ENCODE measurements at places on chromosomes 13 and 19.

DNA sequence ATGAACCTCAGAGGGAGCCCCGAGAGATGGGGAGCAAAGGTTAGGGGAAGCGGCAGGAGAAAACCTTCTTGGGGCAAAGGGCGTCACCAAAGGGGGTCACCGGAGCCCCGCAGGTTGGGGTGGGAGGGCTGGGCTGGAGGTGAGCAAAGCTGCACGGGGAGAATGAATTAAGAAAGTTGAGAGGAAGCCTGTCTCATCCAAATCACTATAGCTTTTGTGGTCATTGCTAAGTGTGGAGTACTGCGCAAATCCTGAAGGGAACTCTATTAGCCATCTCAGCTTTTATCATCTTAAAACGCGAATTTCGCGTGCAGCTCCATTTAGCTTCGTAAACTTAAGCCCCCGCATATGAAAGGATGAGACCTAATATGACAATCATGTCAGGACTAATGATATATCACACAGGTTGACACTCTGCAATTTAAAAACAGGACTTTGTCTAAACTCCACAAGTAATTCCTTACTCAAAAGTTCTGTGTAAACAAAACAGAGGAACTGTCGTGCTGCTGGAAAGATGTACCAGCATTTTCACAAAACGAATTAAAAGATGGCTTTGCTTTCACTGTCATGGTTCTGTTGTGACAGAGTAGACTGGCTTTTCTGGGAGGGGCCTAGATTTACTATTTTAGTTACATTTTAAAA lies 631 bp downstream of the LACC1 start:
- no peak for DNase-seq

GRCh38 chr13:76892488-76892887 lies 6.3 kb upstream of the KCTD12 start:
- no peak for DNase-seq

DNA sequence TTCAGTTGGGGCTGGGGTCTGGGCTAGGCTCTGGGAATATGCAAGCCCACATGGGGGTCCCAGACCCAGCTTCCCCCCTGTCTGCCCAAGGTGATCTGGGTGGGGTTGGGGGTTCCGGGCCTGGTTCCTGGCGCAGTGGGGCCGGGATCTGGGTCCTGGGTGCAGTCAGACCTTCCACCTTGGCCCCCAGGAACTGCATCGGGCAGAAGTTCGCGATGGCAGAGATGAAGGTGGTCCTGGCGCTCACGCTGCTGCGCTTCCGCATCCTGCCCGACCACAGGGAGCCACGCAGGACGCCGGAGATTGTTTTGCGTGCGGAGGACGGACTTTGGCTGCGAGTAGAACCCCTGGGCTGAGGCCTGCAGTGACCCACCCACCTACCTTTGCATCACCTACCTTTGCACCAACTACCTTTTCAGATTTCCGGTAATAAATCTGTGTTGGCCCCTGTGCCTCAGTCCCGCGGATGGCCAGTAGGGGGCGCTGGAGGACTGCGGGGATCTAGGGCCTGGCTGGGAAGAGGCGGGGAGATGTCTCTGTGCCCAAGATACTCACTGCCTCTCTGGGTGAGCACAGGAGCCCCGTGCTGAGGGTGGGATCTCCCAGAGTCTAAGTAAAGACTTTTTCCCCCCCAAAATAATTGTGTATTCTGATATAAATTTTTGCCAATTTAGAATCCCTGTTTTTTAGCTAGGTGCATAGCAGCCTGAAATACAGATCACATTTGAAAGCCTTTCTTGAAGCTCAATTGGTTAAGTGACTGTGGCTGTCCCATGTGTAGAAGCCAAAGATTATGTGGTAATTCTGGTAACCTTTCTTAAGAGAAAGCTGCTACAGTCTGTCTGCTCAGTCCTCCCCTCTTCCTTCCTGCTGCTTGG lies 11.5 kb upstream of the CYP4F3 start:
- DNase-seq, result peak; percentile 53

GRCh38 chr13:110305544-110305943 lies 1.4 kb downstream of the COL4A1 start:
- DNase-seq, result no peak

GRCh38 chr19:18894254-18895037 lies 1.5 kb downstream of the CERS1 start:
- DNase-seq, result peak; percentile 52

DNA sequence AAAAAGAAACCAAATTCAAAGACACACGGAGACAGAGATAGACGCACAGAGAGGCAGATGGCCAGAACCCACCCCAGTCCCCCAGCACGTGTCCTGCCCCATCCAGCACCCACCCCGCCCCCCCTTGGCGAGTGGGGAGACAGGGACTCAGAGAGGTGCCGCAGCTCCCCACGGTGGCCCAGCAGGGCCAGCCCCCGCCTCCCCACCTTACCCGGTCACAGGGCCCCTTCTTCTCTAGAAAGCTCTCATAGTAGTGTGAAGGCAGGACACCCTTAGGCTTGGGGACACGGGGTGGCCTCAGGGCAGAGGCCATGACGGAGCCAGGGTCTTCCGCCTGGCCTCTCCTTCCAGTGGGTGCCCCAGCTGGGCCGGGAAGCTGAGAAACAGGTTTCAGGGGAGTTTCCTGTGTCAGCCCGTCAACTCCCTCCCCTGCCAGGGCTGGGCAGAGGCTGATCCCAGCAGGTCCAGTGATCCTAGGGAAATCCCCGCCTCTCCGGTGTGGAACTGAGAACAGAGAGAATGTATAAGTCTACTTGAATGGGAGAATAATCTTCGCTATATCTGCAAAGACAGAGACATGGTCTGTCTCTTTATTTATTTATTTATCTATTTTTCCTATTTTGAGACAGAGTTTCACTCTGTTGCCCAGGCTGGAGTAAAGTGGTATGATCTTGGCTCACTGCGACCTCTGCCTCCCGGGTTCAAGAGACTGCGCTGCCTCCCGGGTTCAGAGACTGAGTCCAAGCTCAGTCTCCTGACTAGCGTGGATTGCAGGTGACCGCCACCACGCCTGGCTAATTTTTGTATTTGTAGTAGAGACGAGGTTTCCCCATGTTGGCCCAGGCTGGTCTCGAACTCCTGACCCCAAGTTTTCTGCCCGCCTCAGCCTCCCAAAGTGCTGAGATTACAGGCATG lies at the start of gene STAP2:
TSS of gene STAP2 (minus strand) at position 387 of the 915 bp plus-strand sequence. CDS start at position 313, 74 bp downstream.
- no peak for DNase-seq
